Left renal cortex interstitium (tissue), 4 donors: ENCODE measurements at places on chromosomes 2 and 18. TPM values are rescaled to one million over a fixed set of nuclear protein-coding genes. Genes with fewer than 3 reads are reported as not detected.

The RASGRP3 gene
- 20.5 TPM for polyA plus RNA-seq

The LCT gene
- 0.05 TPM for polyA plus RNA-seq

The TTN gene
- 1.4 TPM for polyA plus RNA-seq

The SPATA3 gene
- polyA plus RNA-seq: not detected

The CYS1 gene
- polyA plus RNA-seq: 100 TPM

The HAAO gene
- 56.0 TPM for polyA plus RNA-seq

The OR6B2 gene
- not detected for polyA plus RNA-seq

GRCh38 chr2:191566344-191566743 lies 111.6 kb upstream of the NABP1 start:
- DNase-seq: no peak

- no peak for DNase-seq
Observed at GRCh38 chr18:45657357-45658335, 42.4 kb downstream of the SLC14A2 start.

DNA sequence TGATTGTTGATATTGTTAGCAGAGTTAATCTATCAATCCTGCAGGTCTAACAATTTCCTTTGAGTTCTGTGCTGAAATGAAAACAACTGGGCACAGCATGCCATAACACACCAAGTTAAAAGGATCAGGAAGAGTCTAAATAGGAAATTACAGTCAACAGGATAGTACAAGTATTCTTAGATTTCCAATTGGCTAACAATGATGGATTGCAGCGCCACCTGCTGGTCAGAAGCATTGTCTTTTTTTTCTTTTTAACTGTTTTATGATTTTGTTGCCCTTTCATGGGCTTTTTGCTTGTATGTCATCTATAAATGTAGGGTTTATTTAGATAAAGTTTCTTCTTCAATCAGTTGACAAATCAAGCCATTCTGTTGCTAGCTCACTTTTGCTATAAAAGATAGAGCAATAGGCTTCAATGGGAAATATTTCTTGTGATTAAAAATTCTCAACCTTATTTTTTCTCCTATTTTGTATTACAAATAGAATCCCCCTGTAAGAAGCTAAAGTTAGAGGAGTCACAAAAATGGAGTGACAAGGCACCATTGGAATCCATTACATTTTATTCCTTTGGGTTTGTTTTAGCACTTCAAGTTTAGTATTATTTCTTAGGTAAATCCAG lies 40.8 kb upstream of the RPRM start:
- no peak for DNase-seq

- DNase-seq: no peak
Observed at GRCh38 chr2:168090366-168091135, 156.8 kb downstream of the STK39 start.

DNA sequence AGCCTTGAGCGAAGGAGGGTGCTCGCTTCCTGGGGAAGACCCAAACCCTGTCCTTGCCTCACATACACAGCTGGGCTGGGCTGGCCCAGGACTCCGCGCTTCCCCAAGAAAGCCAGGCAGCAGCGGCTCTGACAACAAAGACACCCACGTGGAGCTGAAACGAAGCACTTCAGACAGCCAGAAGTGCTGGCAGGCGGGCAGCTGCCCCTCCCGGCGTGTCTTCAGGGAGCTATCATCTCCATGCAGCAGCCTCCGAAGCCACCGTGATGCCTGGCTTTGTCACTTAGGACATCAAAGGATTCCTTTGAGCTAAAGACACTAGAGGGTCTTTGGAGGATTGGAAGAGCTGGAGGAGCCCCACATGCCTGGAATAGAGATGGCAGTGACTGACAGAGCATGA lies 35.2 kb downstream of the C1QL2 start:
- no peak for DNase-seq

GRCh38 chr2:233361297-233361696 lies 7.0 kb downstream of the DGKD start:
- DNase-seq: no peak

GRCh38 chr2:197710424-197711042 lies 5.4 kb downstream of the MARS2 start:
- no peak for DNase-seq

DNA sequence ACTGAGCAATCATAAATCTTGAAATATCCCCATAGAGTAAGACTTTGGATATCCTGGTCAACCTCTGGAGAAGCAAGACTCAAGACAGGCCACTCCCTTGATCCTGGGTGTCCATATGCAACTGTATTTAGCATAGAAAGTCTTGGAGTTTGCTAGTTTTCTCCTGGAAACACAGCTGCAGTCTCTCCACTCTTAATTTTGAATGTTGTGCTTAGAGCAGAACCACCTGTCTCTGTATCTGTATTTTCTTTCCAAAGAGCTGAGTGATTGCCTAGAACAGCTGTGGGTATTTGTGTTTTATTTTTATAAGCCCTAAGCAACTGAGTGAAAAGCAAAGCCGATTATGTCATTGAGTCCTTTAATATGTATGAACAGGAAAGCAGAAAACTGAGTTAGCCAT lies 64.1 kb upstream of the ADAM23 start:
- peak; percentile 44 for DNase-seq

DNA sequence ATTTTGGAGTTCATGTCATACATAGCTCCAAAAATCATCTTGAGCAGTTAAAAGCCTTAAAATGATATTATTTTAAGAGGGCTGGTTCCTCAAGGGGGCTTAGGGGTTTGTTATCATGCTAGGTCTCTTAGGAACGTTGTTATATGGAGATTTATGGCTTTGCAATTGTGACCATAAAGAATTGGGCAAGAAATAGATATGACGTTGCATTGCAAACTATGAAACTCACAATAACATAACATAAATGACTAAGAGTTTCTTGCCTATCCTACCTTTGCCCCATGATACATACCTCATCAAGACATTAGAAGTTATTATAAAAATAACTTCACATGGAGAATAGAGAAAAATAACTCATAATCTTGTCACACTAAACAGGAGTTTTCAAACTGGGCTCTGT lies 206.4 kb upstream of the SESTD1 start:
- DNase-seq: no peak

GRCh38 chr2:157439824-157440186 lies 4.1 kb downstream of the CYTIP start:
- no peak for DNase-seq

- DNase-seq: no peak
Observed at GRCh38 chr2:240566203-240567136, 1.8 kb upstream of the RNPEPL1 start.

DNA sequence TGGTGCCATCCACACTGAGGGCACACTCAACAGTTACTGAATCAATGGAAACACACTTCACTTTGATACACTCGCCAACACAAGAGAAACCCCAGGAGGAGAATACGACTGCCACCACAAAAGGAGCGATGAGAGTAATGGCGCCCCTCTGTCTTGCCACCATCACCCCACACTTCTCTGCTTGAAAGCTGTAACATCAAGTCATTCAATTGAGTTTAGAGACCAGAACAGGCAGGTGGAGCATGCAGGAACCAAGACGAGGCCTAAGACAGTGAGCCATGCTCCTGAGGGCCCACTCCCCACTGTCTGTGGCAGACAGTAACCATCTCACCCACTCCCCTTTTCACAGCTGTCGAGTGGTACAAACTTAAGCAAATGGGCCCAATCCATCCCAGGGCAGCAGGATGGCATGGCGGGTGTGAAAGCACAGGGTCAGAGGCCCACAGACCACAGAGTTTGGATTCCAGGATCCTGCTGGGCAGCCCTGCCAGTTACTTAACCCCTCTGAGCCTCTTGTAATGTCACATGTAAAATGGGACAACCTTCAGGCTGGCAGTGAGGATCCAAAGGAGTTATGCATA lies 101.9 kb downstream of the TNS1 start:
- DNase-seq: no peak

DNA sequence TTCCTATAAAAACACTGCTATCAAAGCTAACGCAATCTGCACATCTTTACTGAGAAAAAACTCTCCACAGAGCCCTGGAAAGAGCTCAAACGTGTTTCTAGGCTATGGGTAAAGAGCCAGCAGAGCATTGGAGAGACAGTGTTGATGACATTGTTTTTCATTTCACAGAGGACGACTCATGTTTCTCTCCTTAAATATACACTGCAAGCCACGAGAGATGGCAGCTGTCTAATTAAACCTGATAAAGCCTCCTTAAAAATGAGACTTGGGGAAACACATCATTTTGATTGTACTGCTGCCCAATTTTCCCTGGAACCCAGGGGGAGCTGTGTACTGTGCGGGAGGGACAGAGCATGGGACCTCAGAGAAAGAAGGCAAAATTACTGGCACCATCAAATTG lies 294.3 kb upstream of the SETBP1 start:
- DNase-seq: no peak

DNA sequence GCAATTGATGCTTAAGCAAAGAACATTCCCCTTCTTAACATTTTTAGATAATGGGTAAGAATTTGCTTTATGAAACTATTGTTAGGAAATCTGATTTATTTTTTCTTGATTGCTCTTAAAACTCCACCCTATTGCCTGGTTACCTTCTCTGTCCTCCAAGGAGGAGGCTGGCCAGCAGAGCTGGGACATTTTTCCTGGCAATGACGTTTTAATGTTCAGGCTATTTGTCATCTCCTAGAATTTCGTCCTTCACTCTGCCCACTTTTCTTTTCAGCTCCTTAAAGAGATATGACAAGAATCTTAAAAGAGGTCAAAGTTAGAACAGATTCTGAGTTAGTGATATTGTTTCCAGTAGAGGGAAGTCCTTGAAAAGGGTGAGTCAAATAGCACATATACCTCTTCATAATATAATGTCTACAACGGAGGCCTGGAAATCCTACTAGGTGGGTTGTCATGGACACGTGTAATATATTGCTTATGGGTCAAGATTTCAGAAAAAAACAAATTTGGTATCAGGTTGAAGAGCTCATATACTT lies 141.0 kb downstream of the CMPK2 start:
- DNase-seq: no peak

DNA sequence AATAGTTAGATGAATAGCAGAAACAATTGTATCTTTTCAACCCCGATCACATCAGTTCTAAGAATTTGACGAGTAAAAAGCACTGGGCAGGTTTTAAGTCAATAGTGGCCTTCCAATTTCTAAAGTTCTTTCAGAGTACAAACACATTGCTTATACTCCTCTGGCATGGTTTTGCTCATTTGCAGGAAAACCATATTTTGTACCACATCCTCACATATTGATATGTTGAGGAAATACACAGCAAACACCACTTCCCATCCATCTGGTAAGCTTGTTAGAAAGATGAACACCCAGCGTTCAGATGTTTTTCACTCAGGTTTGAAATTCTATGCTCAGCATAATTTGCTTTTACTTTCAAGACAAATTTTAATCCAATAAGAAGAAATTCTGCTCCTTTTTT lies 344.6 kb upstream of the ACVR2A start:
- no peak for DNase-seq

DNA sequence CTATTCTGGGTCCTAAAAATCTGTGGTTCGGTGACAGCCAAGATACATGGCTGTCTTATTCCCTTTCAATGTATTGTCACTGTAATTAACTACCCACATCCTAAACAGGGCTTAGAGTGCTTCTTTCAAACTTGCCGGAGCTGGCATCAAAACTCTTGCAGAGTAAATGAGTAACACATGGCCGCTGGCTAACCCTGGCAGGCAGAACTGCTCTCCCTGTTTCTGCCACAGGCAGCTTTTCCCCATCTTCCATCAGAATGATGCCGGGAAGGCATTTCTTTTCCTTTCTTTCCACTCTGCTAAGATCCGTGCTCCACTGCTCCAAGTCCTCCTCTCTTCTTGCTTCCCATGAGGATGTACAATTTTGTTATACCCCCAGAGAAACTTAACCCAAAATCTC lies 54.8 kb upstream of the PTPRM start:
- DNase-seq: no peak

- DNase-seq: no peak
Observed at GRCh38 chr18:47261902-47262300, 10.4 kb upstream of the SKOR2 start.

GRCh38 chr2:224957540-224958461 lies 84.5 kb downstream of the DOCK10 start:
- DNase-seq: no peak

DNA sequence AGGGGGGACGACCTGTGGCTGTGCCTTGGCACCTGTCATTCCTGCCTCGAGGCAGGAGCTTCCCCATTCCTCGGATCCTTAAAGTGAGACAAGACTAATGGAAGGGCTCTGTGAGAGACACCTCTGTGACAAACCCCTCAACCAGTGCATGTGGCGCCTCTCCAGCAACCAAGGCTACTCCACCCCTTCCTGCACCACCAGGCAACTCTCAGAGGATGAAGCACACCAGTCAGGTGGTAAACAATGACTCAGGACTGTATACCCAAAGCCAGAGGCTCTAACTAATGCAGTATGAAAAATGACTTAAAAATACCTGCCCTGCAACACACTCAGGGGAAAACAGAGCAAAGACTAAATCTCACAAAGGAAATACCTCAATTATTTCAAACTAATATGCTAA lies 136.9 kb downstream of the UXS1 start:
- DNase-seq: no peak

GRCh38 chr2:19158896-19159295 lies 199.5 kb downstream of the OSR1 start:
- no peak for DNase-seq

DNA sequence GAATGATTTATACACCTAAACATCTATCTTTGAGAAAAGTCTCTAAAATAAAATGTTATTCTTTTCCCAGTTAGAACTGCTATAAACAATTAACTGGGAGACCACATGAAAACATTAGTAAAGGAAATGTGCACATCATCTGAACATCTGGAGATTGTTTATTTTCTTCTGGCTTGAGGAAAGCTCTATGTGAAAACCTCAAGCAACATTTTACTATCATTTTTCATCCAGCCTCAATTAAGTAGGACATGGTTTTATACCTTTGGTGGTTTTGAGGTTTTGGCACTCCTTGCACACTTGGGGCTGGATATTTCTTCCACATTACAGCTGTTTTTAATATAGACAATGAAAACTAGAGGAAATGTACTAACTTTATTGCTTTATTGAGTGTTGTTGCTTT lies 609.5 kb upstream of the SLC8A1 start:
- DNase-seq: no peak

GRCh38 chr2:85984788-85985187 lies 96.0 kb upstream of the ST3GAL5 start:
- no peak for DNase-seq

DNA sequence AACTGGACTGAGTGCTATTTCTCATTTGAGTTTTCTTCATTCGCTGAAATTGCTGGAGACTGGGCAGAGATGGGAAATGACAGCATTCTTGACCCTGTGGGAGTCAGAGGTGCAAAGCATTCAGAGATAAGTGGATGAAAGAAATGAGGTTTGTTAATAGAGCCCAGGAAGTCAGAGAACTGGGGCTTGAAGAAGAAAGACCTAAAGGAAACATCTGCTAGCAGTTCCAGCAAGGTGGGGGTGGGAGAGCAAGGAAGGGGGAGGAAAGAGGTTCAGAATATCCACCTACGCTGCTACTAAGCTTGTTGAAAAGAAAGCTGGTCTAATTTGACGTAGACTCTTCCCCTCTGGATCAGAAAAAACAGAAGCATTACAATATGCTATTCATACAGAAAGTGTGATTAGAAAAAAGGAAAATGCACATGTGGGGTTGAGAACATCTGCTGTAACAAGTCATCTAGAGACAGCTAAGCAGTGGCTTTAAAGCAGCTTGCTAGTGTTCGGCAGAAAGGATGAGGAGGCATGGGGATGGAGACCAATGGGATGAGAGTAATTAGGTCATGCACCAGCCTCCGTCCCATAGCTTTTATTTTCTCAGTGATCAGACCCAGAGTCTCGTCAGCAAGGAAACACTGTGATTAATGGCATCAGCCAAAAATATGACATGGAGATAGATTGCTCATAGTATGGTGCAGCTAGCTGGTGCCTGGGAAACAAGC lies 29.7 kb downstream of the NAB1 start:
- no peak for DNase-seq

- no peak for DNase-seq
Observed at GRCh38 chr2:47699533-47700215, 83.3 kb upstream of the MSH6 start.
